ENCODE measurements at places on chromosomes 12 and 14.

DNA sequence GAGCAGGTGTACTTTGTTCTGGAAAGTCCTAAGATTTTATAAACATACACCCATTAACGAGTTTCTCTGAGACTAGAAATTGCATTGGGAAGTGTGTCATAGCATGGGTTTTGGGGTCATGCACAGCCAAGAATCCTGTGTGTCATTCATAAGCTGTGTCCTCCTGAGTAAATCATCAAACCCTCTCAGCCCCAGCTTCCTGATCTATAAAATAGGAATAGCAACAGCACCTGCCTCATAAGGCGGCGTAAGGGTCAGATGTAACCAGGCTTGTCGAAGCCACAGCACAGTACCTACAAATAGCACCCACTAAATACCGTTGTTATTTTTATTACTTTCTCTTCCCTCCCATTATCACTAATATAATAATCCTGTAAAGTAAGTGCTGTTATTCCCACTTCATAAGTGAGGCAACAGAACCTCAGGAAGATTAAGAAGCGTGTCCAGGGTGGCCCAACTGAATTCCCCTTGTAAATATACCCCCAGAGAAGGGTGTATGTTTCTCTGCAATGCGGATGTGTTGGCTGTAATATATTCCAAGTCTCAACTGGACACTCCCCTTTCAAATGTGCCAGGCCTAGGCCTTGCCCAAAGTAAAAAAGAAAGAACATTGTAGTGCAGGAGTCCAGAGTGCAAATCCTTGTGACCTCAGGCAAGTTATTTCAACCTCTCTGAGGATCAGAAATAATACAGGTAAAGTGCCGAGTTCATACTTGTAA lies 188.3 kb upstream of the BCL2L14 start:
- DNase-seq: no peak

DNA sequence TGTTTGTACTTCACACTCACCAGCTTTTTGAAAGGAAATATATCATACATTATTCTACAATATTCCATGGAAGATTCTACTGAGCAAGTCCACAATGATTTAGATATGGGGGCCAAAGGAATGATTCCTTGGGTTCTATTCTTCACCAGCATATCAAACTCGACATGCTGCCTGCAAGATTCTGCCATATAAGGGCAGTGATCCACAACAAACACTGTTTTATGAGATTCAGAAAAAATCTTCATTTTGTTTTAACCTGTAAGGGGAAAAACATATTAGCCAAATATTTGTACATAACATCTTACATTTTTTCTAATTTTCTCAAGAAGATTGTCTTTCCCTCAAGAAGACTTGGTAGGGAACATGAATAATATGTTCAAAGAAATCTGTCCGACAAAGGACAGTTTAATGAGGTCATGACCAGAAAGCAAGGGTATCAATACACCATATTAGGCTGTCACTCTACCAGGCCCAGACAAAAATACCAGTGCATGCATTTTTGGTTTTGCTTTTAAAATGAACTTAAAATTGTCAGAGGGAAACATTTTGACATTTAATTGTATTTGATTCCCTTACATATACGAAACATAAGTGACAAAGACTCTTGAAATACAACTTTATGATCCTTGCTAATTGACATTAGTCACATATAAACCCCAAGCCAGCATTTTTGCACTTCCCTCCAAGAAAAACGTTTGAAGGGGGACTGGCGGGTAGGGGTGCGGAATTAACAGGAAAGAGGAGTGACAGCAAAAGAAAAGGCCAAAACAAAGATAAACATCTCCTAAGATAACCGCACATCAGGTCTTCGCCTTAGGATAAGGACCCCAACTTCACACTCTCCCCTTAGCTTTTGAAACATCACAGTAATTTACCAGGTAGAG lies 980 bp downstream of the INTS13 start:
- no peak for DNase-seq

DNA sequence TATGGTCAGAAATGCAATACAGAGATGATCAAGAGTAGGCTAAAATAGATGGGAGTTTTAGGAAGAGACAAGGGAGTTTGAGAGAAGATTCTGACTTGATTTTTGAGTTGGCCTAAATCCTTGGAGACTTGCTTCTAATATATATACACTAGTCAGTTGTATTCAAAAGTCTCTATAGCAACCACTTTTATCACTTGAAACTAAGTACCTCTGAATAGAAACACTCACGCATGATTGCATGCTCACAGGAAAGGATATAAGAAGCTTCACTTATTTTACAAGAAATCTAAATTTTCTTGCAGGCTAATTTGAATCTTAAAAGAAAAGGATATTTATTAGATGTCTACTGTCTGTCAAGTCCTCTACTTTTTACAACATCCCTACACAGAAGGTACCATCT lies 316.8 kb downstream of the SNAPC1 start:
- no peak for DNase-seq

DNA sequence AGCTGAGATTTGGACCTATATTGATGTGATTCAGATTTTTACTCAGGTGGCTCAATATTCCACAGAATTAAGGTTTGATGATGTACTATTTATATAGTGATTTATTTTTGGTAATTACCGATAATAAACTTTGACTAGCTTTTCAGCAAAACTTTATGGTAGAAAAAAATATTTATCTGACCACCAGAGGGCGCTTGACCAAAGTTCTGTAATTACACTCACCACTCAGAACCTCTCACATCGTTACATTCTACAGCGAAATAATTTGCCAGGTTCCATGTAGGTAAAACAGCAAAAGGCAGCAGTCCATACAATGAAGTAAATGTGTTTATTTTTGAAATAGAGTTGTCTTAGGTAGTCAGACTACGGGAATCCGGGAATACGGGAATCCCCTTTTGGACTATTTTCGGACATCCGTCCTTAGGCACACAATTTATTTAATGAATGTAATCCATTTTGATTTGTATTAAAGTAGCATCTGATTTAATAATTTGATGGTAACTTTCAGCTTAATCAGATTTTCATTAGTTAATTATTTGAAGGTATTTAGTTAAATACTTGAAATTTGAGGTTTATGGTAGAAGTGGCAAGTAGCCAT lies 143.0 kb upstream of the DDHD1 start:
- DNase-seq: peak; percentile 37

DNA sequence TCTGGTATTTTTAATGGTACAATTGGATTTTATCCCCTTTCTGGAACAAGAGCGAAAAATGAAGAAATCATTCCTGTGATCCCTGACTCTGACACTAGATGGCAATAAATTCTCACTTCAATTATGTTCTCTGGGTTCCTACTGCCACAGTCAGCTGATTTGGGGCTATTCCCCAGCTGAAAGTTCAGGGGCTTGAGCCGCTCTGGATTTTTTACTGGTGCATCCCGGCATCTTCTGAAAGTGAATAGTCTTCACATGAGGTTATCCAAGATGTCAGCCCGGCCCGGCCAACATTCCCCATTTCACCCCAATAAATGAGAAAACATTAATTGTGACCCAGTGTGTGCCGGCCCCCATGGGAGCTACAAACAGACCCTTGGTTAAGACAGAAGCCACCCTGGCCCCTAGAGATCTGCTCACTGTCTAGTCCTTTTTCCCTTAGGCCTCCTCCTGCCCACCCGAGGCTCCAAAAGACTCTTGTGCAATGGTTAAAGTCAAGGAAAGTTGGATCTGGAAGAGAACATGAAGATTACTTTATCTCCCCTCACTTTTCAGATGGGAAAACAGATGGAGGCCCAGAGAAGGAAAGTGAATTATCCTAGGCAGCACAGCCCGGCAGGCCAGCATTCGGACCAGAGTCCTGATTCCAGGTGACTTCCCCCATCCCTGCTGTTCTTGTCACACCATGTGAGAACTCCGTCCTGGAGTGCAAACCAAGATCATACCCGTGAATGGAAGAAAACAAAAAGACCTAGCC lies 20.8 kb downstream of the CKAP4 start:
- DNase-seq: peak; percentile 71

GRCh38 chr12:31804185-31804504 lies 75.3 kb upstream of the AMN1 start:
- DNase-seq: no peak

GRCh38 chr12:115398311-115398781 lies 714.4 kb upstream of the TBX3 start:
- DNase-seq: no peak

- no peak for DNase-seq
Observed at GRCh38 chr12:12024911-12025682, 45.6 kb upstream of the BCL2L14 start.

DNA sequence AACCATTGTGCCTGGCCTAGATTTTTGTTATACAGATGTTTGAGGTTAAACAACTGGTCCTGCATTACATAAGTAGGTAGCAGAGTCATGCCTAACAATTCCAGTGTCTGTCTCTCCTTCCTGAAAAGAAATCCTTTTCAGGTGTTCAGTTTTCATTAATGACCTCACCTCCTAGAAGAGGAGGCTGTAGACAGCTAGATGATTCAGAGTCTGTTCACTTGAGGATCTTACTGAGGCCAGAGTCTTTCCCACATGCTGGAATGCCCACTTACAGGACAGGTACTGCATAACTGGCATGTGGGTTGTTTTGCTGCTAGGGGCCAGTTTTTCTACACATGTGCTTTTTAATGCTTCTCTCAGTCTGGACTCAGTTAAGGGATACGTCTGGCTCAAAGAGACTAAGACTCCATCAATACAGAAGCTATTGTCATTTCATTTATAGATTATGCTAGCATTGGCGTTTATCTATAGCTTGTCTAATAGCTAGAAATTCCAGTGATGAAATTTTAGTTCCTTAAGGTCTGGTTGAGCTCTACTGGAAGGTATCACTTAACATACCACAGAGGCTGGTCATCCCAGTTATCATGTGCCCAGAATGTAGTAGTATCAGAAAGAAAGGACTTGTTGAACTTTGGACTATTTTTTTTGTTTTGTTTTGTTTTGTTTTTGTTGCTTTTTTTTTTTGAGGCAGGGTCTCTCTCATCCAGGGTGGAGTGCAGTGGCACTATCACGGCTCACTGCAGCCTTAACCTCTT lies 206.4 kb downstream of the ERC1 start:
- peak; percentile 60 for DNase-seq

GRCh38 chr14:102124419-102124818 lies 15.3 kb upstream of the WDR20 start:
- no peak for DNase-seq

GRCh38 chr14:32354716-32355115 lies 25.6 kb downstream of the AKAP6 start:
- no peak for DNase-seq

DNA sequence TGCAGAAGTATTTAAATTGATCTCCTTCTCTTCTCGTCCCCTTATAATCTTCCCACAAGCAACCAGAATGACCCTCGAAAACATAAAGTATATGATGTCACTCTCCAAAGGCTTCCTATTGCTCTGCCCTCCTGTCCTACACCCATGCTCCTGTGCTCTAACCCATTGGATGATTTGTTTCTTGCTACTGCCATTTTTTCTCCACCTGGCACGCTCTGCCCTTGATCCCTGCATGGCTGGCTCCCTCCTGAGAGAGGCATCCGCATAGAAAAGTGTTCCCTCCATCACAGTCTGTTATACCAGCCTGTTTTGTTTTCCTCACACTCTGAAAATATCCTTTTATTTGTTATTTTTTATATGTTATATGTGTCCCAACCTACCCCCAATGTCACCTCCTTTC lies 19.8 kb downstream of the MYRFL start:
- no peak for DNase-seq

DNA sequence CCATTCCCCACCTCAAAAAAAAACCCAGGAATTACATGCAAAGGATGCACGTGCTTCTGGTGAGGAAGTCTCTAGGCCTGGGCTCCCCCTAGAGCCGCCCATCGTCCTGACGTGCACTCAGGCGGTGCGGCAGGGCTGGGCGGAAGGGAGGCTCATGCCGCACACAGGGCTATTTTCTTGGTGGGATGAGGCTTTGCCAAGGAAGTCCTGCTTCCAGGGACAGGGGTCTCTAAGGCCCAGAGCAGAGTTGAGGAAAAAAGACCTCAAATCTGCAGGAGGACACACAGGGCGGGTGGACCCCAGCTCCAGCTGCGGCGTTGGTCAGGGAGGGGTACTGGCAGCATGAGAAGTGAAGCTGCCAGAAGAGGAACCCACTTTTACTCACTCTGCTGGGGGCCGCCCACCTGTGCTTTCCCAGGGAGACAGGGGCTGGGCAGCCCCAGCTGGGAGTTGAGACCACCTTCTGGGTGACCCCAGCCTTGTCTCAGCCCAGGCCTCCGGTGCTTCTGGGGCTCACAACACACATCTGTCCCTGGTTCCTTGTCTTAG lies 4.2 kb downstream of the RHOF start:
- DNase-seq: no peak

DNA sequence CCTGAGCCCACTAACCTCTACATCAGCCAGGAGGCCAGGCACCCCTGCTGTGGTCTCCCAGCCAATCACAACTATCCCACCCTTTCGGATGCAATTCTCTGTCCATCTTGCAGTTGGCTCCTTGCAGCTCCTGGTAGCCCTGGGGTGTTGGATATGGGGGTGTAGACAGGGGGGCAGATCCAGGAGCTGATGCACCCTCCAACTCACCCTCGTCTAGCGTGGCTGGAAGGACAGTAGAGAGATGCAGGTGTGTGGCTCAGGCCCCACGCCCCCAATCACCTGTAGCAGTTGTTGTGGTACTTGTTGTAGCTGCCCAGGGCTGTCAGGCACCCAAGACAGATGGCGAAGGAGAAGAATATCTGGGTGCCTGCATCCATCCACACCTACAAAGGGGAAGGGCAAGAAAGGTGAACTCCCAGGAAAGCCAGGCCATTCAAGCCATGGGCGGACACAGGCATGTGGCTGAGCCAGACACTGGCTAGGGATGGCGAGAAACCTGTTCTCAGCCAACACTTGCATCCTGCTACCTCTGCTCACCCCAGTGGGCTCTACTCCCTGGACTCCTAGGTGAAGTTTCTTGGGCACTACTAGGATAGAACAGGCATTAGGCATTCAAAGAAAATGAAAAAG lies 13.4 kb upstream of the SLC6A12 start:
- no peak for DNase-seq

- peak; percentile 19 for DNase-seq
Observed at GRCh38 chr14:99899578-99900178, 106.5 kb downstream of the EML1 start.

- peak; percentile 32 for DNase-seq
Observed at GRCh38 chr12:124543052-124543589, 24.3 kb downstream of the NCOR2 start.

DNA sequence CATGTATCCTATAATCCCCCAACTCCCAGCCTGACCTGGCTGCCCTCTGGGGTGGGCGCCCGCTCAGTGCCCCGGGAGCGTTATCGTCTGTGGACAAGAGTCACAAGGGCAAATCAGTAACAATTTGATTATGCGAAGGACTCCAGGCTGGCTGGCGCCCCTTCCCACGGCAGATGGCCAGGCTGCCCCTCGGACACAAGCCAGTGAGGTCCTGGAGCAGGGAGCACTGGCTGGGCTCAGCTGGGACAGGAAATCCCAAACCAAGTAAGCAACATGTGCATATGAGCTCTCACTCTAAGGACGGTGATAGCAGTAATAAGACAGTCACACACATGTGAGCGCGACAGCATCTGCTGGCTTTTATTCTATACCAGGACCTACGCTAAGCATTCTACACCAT lies 59.3 kb upstream of the FAM222A start:
- no peak for DNase-seq

DNA sequence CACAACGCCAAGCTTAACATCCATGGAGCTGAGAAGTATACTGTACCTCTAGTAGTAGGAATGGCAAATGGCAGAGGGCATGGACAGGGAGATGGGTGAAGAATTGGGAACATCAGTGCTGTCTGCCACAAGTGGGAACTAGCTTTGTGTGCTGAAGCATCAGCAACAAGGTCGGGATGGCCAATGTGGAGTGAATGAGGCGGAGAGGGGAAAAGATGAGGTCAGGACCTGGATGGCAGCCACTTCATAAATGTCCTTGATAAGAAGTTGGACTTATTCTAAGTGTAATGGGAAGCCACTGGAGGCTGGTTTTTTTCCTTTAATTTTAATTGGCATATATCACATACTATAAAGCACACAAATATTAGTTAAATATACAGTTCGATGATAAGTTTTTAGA lies 21.9 kb upstream of the CLMN start:
- no peak for DNase-seq
